Cardiac septum (tissue), 1 donor: ENCODE measurements at places on chromosomes 7 and 10. TPM values are rescaled to one million over a fixed set of nuclear protein-coding genes. Genes with fewer than 3 reads are reported as not detected.

Gene SPDYE2B
- not detected for total RNA-seq

DNA sequence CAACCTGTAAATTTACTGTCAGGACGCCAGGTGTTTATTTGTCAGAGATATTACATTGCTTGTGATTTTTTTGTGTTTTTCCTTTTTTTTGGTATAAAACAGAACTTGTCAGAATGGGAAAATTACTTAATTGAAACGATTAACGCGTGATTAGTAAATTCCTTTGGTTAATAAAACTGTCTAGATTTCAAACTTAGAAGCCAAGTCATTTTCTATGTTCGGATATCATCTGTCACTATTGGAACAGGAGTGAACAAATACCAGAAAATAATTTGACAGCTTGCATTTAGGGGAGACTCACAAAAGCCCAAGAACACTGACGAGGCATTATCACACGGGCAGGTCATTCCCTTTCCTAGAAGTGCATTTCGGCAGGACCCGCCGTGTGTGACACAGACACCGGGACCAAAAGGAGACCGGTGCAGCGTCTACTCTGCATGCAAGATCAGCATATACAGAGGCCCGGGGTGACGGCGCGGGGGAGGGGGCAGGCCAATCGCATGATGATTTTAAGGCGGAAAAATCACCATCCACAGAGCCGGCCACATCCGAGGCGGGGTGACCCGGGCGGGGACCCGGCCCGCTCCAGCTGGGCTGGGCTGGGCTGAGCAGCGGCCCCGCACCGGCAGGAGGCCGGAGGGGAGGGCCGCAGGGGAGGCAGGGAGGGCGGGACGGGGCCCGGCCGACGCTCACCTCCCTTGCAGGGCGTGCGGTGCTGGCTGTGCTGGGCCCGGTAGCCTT is 841 bp downstream of the GLUD1 start:
- DNase-seq: peak; percentile 79

- no peak for DNase-seq
Observed at GRCh38 chr10:650441-650851, 39.0 kb downstream of the DIP2C start.

DNA sequence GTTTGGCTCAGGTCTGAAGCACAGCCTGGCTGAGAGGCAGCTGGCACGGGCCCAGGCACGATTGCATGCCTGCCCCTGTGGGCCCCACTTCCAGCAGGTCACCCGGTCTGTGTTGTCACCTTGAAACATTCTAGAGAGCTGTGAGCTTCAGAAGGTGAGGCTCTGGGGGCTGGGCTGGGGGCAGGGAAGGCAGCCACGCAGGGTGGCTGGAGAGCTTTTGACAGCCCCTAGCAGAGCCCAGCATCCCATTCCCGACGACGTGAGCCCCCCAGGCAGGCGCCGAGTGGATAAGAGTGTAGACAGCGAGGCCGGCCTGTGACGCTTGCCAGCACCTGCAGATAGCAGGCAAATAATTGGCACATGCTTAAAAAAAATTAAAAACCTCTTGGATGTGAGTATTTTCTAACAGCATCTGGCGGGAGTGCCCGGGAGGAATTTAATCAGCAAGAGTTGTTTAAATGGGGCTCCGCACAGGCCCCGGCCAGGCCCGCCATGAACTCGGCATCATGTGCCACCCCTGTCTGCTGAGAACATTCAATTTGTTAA is 212.0 kb upstream of the TBX20 start:
- peak; percentile 86 for DNase-seq

Gene CASTOR2
- total RNA-seq: 27.3 TPM

Gene GRM3
- total RNA-seq: 0.22 TPM

DNA sequence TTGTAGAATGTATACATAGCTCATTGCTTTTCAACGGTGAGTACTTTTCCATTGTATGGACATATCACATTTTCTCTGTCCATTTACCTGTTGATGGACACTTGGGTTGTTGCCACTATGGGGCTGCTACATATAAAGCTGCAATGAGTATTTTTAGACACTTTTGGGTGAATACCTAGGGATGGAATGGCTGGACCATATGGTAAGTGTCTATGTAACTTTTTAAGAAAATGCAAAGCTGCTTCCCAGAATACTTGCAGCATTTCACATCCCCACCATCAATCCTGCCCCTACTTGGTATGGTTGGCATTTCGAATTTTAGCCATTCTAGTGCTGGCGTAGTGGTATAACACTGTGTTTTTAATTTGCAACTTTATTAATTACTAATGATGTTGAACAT is 274.6 kb downstream of the TNS3 start:
- no peak for DNase-seq

- DNase-seq: no peak
Observed at GRCh38 chr7:2256306-2257045, 14.4 kb downstream of the NUDT1 start.
